ENCODE measurements at places on chromosomes 7 and 10.

GRCh38 chr10:43135064-43135463, 3.2 kb upstream of the CSGALNACT2 start:
- no peak for DNase-seq

- DNase-seq, result no peak
Measured at GRCh38 chr10:4648999-4649398, 177.0 kb upstream of the AKR1E2 start.

- no peak for DNase-seq
Measured at GRCh38 chr7:138752518-138753149, 45.2 kb upstream of the TMEM213 start.

DNA sequence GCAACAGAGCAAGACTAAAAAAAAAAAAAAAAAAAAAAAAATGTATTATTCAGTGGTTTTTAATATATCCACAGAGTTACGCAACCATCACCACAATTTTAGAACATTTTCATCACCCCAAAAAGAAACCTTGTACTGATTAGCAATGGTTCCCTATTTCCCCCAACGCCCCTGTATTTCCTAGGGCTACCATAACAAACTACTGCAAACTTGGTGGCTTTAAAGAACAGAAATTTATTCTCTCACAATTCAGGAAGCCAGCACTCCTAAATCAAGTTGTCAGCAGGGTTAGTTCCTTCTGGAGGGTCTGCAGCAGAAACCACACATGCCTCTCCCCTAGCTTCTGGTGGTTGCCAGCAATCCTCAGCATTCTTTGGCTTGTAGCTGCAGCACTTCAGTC, 5.9 kb upstream of the NUP42 start:
- DNase-seq, result no peak

- no peak for DNase-seq
Measured at GRCh38 chr10:77770081-77770867, 132.7 kb upstream of the KCNMA1 start.

- no peak for DNase-seq
Measured at GRCh38 chr10:35903021-35903420, 260.9 kb upstream of the FZD8 start.

DNA sequence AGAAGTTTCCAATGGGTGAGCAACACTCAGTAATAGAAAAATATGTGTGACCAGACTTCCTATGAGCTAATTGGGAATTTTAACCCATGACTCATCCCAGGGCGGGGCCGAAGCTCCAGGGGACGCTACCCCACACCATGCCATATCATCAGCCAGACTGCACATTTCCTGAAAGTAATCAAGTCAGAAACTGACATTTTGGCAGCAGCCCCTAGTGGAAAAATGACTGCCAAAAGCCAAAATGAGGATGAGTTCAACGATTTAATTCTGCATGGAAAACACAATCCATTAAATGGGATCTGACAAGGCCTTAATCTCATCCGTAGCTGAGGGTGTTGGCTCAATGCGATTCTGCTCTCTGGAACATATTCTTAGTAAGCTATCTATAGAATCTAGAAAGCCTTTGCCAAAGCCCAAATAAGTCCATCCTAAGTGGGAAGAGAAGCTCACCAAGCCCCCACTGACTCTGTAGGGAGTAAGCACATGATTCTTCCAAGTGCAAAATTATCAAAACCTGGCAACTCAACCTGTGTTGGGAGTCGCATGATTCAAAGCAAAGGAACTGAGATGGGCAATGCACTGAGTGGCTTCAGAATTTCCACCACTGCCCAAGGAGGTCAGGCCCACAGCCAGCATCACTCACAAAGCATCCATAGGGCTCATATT, 93.1 kb upstream of the PDE1C start:
- DNase-seq, result no peak

GRCh38 chr10:6711408-6711841, 131.3 kb upstream of the PRKCQ start:
- DNase-seq, result no peak

DNA sequence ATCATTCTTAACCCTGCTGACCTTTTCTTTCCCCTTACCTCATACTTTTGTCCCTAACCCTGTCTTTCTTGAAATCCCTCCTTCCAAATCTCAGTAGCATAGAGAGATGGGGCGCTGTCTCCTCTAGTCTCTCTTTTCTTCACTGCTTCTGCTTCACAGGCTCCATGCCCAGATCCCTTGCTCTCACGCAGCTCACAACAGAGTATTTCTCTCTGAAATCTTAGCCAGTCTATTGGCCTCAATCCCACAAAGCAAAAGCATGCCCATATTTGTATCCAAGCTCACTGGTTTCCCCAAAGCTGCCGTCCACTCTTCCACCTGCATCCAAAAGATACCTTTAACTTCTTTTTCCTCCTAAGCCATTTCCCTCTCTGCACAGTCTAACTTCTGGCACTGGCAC, 526.8 kb downstream of the PLXDC2 start:
- DNase-seq, result no peak

DNA sequence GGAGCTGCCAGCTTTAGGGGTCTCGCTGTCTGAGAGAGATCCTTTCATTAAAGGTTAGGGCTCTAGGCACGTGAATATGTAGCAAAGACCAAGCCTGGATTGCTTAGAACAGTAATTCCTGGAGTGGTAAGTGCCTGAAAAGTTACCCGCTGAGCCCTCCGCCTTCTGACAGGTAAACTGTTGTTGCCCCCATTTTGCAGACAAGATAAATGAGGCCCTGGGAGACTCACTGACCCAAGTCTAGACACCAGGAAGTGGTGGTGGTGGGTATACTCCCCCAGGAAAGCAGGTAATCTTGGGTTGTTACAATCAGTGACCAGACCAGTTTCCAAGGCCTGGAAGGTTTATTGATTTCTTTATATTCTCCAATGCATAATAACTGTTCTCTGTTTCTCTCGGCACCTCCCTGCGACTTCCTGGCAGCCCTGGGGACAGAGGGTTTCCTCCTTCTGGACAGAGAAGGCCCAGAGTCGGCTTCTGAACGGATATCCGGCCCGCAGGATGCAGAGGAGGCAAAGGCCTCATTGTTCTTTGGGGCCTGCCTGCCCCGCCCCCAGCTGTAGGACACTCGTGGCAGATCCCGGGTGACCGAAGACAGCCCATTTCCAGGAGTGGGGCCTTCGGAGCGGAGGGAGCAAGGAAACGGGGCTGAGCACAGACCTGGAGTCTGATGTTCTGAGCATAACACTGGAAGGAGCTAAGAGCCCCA, 1.3 kb upstream of the GRK5 start:
- DNase-seq, result no peak

DNA sequence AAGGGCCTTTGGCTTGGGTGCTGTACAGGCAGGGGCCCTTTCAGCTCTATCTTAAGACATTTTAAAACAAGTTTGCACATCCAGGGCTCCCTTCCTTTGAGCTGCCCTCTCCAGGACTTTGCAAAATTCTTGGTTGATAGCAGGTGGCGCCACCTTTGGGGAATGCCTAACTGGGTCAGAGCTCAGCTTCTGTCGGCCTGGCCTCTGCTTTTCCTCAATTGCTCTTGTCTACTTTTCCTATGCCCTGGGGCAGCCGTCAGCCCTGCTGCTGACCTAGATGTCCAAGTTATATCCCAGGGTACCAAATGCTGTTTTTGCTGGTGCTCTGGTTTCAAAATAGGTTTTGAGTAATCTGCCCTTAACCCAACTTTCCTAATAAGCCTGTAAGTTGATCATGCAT, 65.8 kb downstream of the APBB1IP start:
- no peak for DNase-seq

DNA sequence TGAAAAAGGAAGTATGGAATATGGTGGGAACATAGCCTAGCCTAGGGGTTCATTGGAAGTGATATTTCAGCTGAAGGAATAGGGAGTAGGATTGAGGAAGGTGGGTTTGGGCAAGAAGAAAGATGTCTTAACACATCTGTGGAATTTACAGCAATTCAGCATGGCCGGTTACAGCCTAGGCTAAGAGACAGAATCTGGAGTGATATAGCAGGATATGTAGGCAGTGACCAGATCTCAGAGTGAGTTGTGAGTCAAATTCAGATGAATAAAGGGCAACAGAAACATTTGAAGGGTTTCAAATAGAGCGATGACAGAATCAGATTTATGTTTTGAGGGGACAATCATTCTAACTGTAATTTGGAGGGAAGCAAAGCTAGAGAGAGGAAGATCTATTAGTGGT, 199.0 kb upstream of the PRPS1L1 start:
- no peak for DNase-seq

GRCh38 chr10:97701438-97702069, 12.0 kb upstream of the MARVELD1 start:
- no peak for DNase-seq

- no peak for DNase-seq
Measured at GRCh38 chr10:32426186-32426585, 19.8 kb upstream of the CCDC7 start.

- DNase-seq, result no peak
Measured at GRCh38 chr10:43385412-43386004, 14.1 kb downstream of the FXYD4 start.

DNA sequence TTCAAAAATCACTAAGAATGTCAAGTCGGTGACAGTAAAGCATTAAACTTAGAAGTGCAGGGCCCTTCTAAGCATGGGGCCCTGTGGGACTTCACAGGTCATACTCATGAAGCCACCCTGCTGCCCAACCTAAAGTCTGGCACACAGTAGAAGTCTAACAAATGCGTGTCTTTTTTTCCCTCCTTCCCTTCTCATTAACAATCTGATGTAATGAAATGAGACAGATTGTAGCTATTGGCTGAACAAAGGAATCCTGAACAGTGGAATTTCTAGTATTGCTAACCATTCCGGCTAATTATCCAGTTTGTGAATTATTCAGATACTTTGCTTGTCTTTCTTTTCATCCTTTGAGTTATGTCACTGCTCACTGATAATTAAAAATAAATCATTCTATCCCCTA, 369.9 kb downstream of the WDR11 start:
- DNase-seq, result no peak

DNA sequence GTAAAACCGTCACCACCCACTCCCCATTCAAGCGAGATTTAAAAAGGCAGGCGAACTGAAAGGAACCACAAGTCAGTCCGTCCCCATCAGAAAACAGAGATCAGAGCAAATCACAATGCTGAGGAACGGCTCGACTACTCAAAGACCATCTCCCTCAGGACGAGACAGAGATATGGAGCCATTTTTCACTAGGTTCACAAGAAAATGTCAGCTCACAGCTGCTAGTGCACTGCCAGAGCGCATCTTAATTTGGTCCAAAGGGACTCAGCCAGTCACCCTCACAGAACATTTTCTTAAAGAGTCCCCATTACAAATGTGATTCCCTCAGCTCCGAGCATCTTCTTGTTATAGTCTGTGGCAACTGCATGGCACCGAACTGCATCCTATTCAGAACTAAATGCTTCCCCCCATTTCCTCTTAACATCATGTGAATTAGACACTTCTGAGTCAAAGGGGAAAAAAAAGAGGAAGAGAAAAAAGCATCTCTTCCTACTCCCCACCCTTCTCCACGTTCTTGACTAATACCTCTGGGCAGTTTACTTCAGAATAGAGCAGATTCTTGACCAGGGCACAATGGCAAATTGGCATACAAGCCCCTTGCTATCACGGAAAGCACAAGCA, 683.9 kb downstream of the MAGI2 start:
- no peak for DNase-seq

DNA sequence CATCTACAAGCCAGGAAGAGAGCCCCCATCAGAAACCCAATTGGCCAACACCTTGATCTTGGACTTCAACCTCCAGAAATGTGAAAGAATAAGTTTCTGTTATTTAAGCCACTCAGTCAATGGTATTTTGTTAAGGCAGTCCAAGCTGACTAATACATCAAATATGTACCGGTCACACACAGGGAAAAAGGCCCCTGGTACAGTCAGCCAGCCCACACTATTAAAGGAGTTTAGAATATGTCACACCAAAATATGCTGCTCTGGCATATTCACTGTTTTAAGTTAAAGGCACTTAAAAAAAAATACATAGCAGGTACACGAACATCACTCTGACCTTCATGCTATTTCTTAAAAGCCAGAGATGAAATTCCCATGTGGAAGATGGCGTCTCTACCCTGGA, 15.2 kb upstream of the CDCA7L start:
- no peak for DNase-seq

- no peak for DNase-seq
Measured at GRCh38 chr7:38950309-38950708, 27.4 kb upstream of the POU6F2 start.

DNA sequence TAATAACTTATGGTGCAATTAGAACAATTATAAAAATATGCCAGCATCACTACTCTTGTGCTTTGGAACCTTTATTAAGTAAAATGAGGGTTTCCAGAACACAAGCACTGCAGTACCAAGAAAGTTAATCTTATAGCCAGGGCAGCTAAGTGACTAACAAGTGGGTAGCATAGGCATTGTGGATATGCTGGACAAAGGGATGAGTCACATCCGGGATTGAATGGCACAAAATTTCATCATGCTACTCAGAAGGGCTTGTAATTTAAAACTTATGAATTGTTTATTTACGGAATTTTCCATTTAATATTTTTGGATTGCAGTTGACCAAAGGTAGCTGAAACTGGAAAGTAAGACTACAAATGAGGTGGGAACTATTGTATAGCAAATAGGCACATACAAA, 250.6 kb downstream of the C7orf25 start:
- no peak for DNase-seq

DNA sequence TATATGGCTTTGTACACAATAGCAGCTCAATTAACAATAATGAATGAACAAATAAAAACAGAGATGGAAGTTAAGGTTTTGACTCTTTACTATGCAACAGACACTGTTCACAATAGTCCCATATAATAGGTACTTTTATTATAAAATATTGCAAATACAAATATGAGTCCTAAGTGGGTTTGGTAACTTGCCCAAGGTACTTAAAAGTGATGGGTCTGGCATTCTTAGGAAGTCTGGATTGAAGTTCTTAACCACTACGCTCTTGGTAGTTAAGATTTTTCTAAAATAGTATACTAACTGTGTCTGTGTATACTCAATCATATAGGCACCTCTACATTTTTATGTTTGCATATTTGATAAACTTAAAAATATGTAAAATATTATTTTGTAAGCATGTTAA, 55.5 kb downstream of the HGF start:
- no peak for DNase-seq

GRCh38 chr7:66055321-66055956, 20.2 kb upstream of the ASL start:
- DNase-seq, result no peak

DNA sequence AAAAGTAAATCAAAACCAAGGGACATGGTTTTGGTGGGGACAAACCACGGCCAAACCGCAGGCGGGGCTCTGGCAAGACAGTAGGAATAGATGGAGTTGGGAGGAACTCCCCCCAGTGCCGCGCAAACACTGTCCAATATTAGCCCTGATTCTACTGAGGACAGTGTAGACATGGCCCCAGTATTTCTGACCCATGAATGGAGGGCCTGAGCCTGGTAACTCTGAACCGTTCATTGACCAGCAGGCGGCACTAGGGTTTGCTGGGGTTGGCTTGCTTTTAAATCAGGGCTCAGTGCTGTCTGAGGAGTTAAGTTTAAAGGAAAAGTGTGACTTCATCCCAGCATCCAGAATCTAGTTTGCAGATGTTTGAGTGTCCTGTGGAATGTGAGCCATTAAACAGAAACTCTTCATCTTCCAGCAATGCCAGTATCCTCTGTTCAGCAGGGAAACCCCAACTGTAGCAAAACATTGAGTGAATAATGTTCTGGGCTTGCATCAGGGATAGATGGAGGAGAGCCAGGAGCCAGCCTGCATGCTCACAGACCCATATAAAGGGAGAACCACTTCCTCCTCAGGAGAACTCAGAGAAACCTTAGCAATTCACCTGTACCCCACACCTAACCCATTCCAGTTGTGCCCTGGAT, 147.4 kb upstream of the PRSS58 start:
- no peak for DNase-seq
